Colonic mucosa (tissue), 4 donors: ENCODE measurements at places on chromosomes 4 and X. TPM values are rescaled to one million over a fixed set of nuclear protein-coding genes. Genes with fewer than 3 reads are reported as not detected.

DNA sequence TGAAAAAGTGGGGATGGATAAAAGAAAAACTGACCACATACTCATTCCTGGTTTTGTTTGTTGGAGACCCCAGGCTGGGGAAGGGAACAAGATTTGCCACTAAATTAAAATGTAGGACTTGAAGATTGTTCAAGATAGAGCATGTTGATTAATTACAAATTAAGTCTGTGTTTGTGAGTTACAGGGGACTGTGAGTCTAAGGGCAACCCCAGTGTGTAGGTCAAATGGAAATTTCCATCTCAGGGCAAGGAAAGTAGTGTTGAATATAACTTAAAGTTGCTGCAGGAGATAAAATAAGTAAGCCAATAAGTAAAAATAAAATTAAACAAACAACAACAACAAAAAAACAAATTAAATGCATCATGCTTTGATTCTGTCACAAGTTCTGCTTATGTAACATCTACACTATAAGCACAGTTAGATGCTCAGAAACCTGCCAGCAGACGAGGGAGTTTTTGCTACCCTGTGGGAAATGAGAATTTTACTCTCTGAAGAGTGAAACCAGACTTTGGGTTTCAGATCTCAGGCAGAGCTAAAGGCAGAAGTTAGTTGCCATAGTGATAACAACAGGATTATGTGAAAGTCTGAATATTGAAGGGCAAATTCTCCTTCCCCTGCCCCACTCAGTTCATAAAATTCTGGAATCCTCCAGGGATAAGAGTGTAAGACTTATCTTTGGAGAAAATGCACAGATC lies 352.3 kb downstream of the GRXCR1 start:
- no peak overlapping the region for H3K27ac ChIP-seq
- no peak for DNase-seq

The SRPX2 gene
- 4.4 TPM for total RNA-seq

DNA sequence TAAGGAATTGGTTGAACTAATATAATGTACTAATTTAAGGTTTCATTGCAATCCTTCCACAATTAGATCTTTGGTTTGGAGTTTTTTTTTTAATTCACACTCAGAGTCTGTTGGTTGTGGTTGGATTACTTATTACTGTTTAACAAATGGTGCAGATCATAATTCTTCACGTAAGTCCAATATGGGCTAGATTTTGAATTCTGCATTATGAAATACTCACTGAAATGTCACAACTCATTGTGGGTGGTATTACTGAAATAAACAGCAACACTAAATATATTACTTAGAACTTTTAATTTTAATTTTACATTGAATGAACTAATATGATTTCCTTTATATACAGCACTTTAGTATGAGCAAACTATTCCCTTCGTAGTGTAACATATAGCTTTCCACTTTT lies 94.2 kb upstream of the MYOZ2 start:
- H3K4me1 ChIP-seq: no peaks in the 10 kb centered on the region
- no peak overlapping the region for H3K4me3 ChIP-seq
- H3K27me3 ChIP-seq: no peaks in the 10 kb centered on the region
- no peak for DNase-seq

The PAGE2B gene
- total RNA-seq: not detected

GRCh38 chr4:81436096-81436495 lies 35.6 kb downstream of the RASGEF1B start:
- DNase-seq: no peak
- H3K27me3 ChIP-seq: no peaks in the 10 kb centered on the region
- no peak overlapping the region for H3K27ac ChIP-seq
- peaks cover 20% of the 10 kb centered on the region for H3K36me3 ChIP-seq

DNA sequence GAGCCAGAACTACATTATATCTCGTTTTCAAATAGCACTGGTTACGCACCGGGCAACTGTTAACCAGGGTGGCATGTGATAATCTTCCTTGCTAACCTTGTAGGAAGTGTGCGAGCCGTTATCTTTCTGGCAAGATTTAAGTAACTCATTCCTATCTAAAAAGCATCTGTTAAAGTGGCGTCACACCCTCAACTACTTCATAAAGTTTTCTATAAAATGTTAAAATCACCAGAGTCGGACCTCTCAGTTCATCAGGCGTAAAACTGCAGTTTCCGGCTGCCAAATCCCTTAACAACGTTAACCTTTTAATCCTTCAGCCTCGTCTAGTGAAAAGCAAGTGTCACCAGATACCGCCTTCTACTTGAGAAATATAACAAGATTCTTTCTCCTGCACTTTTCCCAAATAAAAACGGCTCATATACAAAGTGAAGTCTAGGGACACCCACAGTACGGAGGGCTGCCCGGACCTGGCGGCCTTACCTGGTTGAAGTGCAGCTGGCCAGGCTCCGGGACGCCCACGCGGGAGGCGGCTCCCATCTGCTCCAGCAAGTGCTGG lies 1.2 kb downstream of the SLC39A8 start:
- no peaks in the 10 kb centered on the region for H3K27me3 ChIP-seq
- peak overlapping the region; percentile 64 for H3K4me3 ChIP-seq

GRCh38 chr4:176099314-176099713 lies 33.7 kb downstream of the WDR17 start:
- no peaks in the 10 kb centered on the region for H3K4me1 ChIP-seq
- no peak overlapping the region for H3K4me3 ChIP-seq
- no peak for DNase-seq
- H3K27ac ChIP-seq: no peak overlapping the region
- H3K27me3 ChIP-seq: no peaks in the 10 kb centered on the region
